Tibial nerve (tissue), 4 donors: ENCODE measurements at places on chromosomes 12 and 14.

DNA sequence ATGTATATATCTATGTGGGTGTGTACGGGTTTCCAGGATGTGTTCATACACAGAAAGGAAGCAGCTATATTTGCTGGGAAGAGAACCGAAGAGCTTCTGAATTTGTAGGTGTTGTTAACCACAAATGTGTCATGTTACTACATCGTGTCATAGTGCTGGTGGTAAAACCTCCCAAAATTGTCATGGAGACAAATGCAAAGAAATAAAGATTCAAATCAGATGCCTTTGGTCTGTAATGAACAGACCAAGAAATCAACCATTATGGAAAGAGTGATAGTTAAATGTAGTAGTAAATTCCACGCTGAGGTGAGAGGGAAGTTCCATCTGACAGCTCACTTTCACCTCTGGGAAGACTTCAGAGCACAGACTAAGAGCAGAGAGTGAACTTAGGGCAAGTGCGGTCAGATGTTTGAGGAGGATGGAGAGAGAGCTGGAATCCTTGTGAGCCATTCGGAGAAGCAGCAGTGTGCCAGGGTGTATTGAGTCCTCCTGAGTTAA lies 487.5 kb downstream of the TMEM121 start:
- DNase-seq, result no peak
- H3K27ac ChIP-seq, result no peak overlapping the region
- no peak overlapping the region for H3K4me3 ChIP-seq
- no peaks in the 10 kb centered on the region for H3K27me3 ChIP-seq

DNA sequence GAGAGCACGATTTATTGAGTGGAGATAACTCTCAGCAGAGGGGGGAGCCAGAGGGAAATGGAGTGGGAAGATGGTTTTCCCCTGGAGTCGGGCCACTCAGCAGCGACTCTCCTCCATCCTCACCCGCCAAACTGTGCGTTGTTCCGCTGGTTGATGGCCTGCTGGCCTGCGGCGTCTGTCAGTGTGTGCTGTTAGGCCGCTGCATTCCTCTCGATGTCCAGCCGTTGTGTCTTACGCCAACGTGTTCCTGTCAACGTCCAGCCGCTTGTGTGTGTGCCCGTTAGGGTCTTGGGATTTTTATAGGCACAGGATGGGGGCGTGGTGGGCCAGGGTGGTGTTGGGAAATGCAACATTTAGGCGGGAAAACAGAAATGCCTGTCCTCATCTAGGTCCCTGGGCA lies 69.2 kb downstream of the PTPRQ start:
- DNase-seq, result no peak
- no peaks in the 10 kb centered on the region for H3K4me1 ChIP-seq
- H3K4me3 ChIP-seq, result no peak overlapping the region
- H3K27me3 ChIP-seq, result no peaks in the 10 kb centered on the region

- no peaks in the 10 kb centered on the region for H3K36me3 ChIP-seq
- peaks cover 8% of the 10 kb centered on the region for H3K4me1 ChIP-seq
- H3K27ac ChIP-seq, result peak overlapping the region; percentile 33
These were observed 199.6 kb upstream of the DIO3 start for GRCh38 chr14:101361451-101362433.

DNA sequence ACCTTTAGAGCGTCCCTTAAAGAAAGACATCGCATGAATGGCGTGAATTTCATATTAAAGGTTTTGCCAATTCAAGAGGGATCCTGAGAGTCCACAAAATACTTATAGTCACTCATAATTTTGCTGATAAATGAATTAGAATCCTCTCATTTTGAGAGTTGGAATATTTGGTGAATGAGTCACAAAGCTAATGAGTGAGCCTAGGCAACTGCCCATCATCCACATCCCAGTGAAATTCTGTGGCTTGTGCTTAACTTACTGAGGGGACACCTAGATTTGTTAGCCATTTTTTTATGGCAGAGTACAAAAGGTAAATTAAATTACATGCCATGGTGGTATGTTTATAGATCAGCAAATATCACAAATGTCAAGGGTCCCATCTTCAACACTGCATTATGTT lies 12.7 kb upstream of the NOXRED1 start:
- no peak overlapping the region for H3K27ac ChIP-seq
- H3K27me3 ChIP-seq, result no peaks in the 10 kb centered on the region
- H3K4me3 ChIP-seq, result no peak overlapping the region

- H3K27me3 ChIP-seq, result no peaks in the 10 kb centered on the region
- peak overlapping the region; percentile 52 for H3K4me3 ChIP-seq
- H3K27ac ChIP-seq, result peak overlapping the region; percentile 99
- DNase-seq, result no peak
- H3K4me1 ChIP-seq, result peaks cover 40% of the 10 kb centered on the region
These were observed 486 bp upstream of the AKT1 start for GRCh38 chr14:104795781-104796686.

GRCh38 chr12:590206-590750 lies 73.0 kb downstream of the NINJ2 start:
- H3K27ac ChIP-seq, result no peak overlapping the region
- H3K27me3 ChIP-seq, result no peaks in the 10 kb centered on the region
- no peak for DNase-seq
- no peak overlapping the region for H3K4me3 ChIP-seq
- no peaks in the 10 kb centered on the region for H3K4me1 ChIP-seq

DNA sequence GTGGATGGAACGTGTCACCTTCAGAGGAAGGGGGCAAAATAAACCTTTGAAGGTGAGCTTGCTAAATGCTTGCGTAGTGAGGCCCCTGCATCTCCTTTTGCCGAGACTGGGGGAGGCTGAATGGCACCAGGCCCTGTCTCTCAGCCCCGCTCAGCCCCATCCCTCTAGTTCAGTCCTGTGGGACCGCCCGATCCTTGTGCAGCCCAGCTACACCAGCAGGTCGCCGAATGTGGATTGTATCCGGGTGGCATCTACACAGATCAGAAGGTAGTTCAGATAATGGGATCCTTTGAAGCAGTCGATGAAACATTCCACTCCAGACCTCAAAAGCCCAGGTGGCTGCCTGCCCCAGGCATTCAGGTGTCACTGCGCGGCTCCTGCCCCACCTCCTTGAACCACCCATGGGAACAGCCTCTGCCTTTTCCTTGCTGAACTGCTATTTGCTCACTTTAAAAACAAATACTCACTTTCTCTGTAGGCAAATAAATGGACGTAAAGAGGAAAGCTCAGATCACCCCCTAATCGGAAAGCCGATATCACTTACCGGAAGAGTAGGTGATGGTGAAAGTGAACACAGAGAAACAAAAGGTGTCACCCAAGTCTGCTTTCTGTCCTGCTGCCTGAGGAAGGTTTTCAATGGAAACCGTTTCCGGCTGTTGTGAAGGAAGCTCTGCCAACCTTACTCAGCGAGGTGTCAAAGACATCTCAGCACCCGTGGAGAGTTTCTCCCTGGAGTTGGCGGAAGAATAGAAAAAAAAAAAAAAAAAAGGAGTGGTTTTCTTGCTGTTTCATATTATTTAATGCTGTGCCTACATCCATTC lies 100.3 kb upstream of the NCOR2 start:
- no peak for DNase-seq
- H3K27ac ChIP-seq, result no peak overlapping the region
- no peaks in the 10 kb centered on the region for H3K4me1 ChIP-seq
- no peaks in the 10 kb centered on the region for H3K36me3 ChIP-seq
- no peaks in the 10 kb centered on the region for H3K27me3 ChIP-seq
- no peak overlapping the region for H3K4me3 ChIP-seq

DNA sequence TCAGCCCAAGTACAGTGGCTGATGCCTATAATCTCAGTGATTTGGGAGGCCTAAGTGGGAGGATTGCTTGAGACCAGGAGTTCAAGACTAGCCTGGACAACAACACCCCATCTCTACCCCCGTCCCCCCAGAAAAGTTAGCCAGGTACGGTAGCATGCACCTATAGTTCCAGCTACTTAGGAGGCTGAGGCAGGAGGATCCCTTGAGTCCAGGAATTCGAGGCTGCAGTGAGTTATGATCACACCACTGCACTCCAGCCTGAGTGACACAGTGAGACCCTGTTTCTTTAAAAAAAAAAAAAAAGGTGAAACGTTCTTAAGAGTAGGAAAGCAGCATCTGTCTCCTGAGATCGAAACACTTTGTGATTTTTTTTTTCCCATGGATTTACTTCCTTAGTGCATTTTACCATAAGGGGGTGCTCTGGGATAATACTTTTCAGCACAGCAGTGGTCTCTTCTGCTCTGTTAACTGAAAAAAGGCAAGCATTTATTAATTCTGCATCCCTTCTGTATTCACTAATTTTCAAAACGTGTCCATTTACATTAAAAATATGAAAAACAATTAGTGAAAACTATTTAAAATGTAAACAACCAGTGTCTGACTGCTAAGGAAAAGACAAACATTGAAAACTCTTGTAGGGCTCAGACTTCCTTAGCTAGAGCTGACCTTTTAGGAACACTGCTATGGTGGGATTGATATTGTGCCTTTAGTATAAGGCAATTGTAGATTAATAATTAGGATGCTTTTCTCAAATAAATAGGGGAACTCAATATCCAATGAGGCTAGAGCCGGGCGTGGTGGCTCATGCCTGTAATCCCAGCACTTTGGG lies 31.2 kb upstream of the USP44 start:
- H3K27me3 ChIP-seq, result no peaks in the 10 kb centered on the region
- H3K27ac ChIP-seq, result no peak overlapping the region

DNA sequence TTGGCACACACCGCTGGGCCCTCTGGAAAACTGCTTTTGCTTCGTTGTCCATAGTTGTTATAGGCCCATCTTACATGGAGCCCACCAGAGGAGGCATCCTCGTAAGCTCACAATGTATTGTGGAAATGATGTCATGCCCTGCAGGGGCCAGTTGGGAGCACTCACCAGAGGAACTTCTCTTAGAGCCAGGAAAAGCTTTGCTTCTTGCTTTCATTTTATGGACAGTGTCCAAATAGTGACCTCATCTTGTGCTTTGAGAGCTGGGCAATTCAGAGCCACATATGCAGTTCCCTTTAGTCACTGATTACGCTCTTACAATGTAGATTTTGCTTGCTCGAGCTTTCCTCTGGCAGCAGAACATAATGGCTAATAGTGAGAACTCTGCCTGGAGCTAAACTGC lies 275.6 kb downstream of the AACS start:
- H3K27ac ChIP-seq, result peak overlapping the region; percentile 73
- no peak overlapping the region for H3K4me3 ChIP-seq
- H3K4me1 ChIP-seq, result no peaks in the 10 kb centered on the region

DNA sequence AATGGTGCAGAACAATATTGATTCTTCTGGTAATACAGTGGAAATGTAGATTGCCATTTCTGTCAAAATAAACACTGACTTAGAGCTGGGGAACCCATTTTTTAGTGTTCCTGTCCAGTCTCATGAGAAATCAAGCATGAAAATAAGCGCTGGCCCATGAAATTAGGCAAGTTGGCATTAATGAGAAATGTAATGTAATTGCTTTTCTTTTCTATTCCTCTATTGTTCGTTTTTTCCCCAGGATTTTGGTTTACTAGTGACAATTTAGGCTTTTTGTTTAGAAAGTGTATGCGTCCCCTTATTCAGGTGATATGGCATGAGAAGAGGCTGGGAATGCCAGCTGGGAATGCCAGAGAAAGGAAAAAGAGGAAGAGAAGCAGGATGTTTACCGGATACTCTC lies 64.4 kb upstream of the KICS2 start:
- H3K27ac ChIP-seq, result no peak overlapping the region
- H3K27me3 ChIP-seq, result no peaks in the 10 kb centered on the region
- no peak for DNase-seq
- no peaks in the 10 kb centered on the region for H3K36me3 ChIP-seq
- no peak overlapping the region for H3K4me3 ChIP-seq
- H3K4me1 ChIP-seq, result no peaks in the 10 kb centered on the region

GRCh38 chr14:71264260-71264659 lies 357.0 kb downstream of the PCNX1 start:
- no peaks in the 10 kb centered on the region for H3K36me3 ChIP-seq
- DNase-seq, result no peak
- no peak overlapping the region for H3K27ac ChIP-seq
- no peak overlapping the region for H3K4me3 ChIP-seq
- no peaks in the 10 kb centered on the region for H3K4me1 ChIP-seq

DNA sequence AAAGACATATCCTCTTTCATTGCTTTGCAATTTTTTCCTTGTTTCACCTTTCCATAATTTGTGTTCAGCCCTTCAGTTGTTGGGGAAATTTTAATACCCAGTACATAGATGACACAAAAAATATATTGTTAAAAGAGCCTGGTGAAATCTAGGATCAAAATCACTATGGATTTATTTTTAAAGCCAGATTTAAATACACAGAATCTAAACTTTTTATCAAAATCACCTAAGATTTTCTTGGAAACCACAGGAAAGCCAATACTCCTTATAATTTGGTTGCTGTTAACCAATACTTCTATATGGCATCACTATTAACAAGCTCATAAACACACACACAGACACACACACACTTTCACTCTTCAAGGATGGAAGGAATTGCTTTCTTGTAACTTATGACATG lies at the start of gene TAS2R20:
TSS of gene TAS2R20 (minus strand) at position 101 of the 400 bp plus-strand sequence. CDS start 429 bp downstream, outside the sequence.
- no peak for DNase-seq
- no peaks in the 10 kb centered on the region for H3K4me1 ChIP-seq
- H3K4me3 ChIP-seq, result no peak within 1 kb of the TSS
- H3K36me3 ChIP-seq, result no peaks in the 10 kb centered on the region

DNA sequence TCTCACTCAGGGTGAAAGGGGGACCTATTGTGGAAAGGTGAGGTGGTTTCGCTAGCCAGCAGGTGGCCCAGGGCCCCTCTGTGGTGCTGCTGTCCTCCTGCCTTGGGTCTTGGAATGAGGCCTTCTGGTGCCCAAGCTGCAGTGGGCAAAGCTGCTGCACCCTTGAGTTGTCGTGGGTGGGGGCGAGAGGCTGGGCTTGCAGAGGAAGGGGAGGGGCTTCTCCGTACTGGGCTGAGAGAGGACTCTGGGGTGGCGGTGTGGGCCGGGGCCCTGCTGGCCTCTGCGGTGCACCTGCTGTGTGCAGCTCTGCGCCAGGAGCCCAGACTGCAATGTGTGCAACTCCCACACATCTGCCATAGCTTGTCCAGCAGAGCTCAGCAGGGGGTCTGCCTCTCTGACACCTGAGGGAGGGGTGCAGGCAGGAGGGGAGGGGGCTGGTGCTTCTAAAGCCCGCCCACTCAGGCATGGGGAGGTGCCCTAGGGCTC lies 145.8 kb downstream of the KIF26A start:
- DNase-seq, result no peak
- H3K27ac ChIP-seq, result no peak overlapping the region
- H3K36me3 ChIP-seq, result no peaks in the 10 kb centered on the region
- no peak overlapping the region for H3K4me3 ChIP-seq
- H3K27me3 ChIP-seq, result no peaks in the 10 kb centered on the region

DNA sequence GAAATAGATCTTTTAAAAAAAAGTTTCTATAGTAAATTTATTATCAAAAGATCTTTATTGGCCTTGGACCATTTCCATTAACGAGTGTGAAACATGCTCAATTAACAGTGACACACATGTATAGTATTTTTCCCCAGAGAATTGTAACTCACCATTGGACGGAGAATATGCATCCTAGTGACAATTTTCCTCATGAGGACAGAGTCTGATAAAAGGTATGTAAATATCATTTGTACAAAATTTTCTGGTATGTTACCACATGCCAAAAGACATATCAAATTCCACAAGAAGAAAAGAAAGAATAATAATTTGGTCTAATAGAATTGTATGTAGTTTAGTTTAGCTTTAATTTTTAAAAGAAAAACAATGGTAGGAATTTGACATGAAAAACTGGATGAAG lies 1096.0 kb upstream of the FLRT2 start:
- no peaks in the 10 kb centered on the region for H3K36me3 ChIP-seq
- no peaks in the 10 kb centered on the region for H3K27me3 ChIP-seq
- H3K4me1 ChIP-seq, result no peaks in the 10 kb centered on the region

- H3K27ac ChIP-seq, result no peak overlapping the region
- H3K4me1 ChIP-seq, result no peaks in the 10 kb centered on the region
- H3K36me3 ChIP-seq, result no peaks in the 10 kb centered on the region
- no peak for DNase-seq
- H3K27me3 ChIP-seq, result no peaks in the 10 kb centered on the region
These were observed 28.6 kb upstream of the TBC1D15 start for GRCh38 chr12:71810921-71811320.
